Placental pericyte (primary cell): ENCODE measurements at places on chromosomes 3 and 15. TPM values are rescaled to one million over a fixed set of nuclear protein-coding genes. Genes with fewer than 3 reads are reported as not detected.

The GOLGA8J gene
- not detected in 2 replicates for total RNA-seq

The CHAC1 gene
- 57.3 and 143 TPM in 2 replicates for total RNA-seq

The MAP6D1 gene
- 1.8 and 2.0 TPM in 2 replicates for total RNA-seq

The RAB6B gene
- total RNA-seq, result under 0.01 and 0.14 TPM in 2 replicates

The ST6GAL1 gene
- total RNA-seq, result 2.8 and 8.4 TPM in 2 replicates
